ENCODE measurements at places on chromosomes 2 and 18. TPM values are rescaled to one million over a fixed set of nuclear protein-coding genes. Genes with fewer than 3 reads are reported as not detected.

Gene RNU2-63P
- total RNA-seq = 2.3 TPM

GRCh38 chr2:66509326-66509811 is 74.4 kb downstream of the MEIS1 start:
- no peak for DNase-seq

GRCh38 chr2:207274530-207275189 is 108.9 kb upstream of the KLF7 start:
- no peak for DNase-seq

Gene ITGA4
- 4.1 TPM for total RNA-seq

GRCh38 chr2:6833300-6833604 is 32.5 kb downstream of the CMPK2 start:
- DNase-seq = no peak

- DNase-seq = no peak
These were observed 49.2 kb upstream of the UGP2 start for GRCh38 chr2:63792530-63792929.

GRCh38 chr2:127514485-127514884 is 11.8 kb downstream of the IWS1 start:
- no peak for DNase-seq

Gene NGEF
- total RNA-seq = 25.6 TPM

Gene FBXO15
- total RNA-seq = not detected

Gene HOXD8
- total RNA-seq = 4.6 TPM

GRCh38 chr2:235534678-235535422 is 41.0 kb downstream of the AGAP1 start:
- DNase-seq = no peak

Gene ANO7
- 41.4 TPM for total RNA-seq

- no peak for DNase-seq
These were observed 54.6 kb upstream of the COBLL1 start for GRCh38 chr2:164896226-164896625.

Gene FAM210A
- total RNA-seq = 31.0 TPM

DNA sequence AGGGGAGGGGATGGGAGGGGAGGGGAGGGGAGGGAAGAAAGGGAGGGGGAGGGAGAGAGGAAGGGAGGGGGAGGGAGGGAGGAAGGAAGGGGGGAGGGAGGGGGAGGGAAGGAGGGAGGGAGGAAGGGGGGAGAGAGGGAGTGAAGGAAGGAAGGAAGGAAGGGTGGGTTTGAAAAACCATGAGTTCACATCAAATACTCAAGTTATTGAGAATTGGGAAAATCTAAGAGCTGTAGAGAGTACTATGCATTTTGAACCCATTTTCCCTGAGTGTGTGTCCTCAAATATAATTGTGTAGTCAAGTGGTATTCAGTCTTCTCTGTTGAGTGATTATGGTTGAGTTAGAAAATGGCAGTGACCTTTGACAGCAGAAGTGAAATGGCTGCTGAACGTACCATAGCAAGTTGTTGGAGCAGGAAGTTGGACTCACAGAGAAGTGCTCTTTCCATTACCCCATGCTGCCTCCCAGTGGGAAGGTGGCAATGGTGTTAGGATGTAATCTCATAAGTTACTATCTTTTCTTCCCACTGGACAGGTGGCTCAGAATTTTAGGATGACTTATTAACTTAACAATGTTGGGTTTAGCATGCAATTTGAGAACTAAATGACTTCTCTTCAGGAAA is 214.6 kb downstream of the SETBP1 start:
- DNase-seq = peak; percentile 82

- DNase-seq = no peak
These were observed 12.3 kb upstream of the TTR start for GRCh38 chr18:31579375-31579774.

- no peak for DNase-seq
These were observed 171.1 kb upstream of the CCDC150 start for GRCh38 chr2:196468394-196468793.

GRCh38 chr2:216385478-216385877 is 13.2 kb upstream of the MARCHF4 start:
- DNase-seq = no peak

- no peak for DNase-seq
These were observed 826.3 kb upstream of the CDH2 start for GRCh38 chr18:29003194-29003593.

Gene GNAL
- 2.6 TPM for total RNA-seq

Gene LMAN2L
- total RNA-seq = 13.5 TPM

DNA sequence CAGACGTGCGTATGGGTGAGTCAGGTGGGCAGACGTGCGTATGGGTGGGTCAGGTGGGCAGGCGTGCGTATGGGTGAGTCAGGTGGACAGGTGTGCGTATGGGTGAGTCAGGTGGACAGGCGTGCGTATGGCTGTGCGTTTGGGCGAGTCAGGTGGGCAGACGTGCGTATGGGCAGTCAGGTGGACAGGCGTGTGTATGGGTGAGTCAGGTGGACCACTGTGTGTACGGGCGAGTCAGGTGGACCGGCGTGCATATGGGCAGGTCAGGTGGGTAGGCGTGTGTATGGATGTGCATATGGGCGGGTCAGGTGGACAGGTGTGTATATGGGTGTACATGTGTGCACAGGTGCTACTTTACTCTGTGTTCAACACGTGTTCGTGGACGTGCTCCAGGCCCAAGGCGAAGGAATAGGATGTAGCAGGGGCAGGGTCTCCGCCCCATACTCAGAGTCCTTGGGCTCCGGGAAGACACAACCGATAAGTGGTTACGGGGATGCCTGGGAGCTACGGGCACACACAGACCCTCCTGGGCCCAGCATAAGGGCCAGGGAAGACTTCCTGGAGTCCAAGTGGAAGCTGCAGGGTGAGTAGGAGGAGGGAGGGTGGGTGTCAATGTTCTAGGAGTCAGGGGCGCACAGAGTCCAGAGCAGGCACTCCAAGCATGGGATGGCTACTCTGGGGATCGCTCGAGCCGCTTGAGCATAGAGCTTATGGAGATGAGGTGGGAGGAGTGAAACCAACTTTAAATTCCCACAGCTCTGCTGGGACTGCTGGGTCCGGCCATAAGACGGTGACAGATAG is 27.1 kb upstream of the KLF11 start:
- no peak for DNase-seq

DNA sequence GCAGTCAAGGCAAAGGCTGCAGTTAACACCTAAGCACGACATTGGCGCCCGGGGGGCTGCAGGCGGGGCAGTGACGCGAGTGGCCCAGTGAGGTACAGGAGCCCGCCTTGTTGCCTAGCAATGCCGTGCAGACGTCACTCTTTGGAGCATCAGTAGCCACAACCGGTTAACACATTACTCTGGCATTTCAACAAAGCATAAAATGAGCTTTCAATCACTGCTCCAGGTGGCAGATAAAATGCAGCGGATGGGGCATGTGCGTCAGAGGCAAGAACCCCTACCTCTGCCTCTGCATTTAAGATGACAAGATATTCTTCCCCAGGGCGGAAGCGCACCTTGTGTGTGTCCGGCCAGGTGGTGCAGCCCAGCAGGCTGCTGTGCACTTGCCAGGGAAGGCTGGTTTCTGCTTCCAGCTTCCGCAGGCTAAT is 139.4 kb downstream of the MTCL1 start:
- DNase-seq = no peak

Gene CCDC141
- 1.0 TPM for total RNA-seq
